ENCODE measurements at places on chromosomes 13 and 19.

GRCh38 chr19:46408664-46409039 lies 4.7 kb downstream of the CCDC8 start:
- no peak for DNase-seq

DNA sequence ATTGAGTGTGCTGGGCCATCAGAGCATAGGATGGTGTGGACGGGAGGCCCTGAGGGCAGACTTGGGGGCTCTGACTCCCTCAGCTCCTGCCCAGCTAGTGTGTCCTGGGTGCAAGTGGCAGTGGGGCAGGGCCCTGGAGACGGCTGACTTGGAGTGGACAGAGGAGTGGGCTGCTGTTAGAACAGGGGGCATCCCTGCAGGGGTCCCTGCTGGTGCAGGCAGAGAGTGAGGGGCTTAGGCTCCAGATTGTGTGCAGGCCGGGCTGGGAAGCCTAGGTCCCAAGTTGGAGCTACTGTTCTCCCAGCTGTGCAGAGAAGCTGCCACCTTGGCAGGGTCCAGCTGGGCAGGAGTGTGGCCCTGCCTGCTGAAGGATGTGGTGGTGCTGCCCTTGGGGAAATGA lies 8.6 kb downstream of the KCTD15 start:
- no peak for DNase-seq

GRCh38 chr13:48532256-48532505 lies 699 bp downstream of the RCBTB2 start:
- DNase-seq = no peak

- no peak for DNase-seq
Observed at GRCh38 chr19:48461651-48461981, 6.2 kb downstream of the KCNJ14 start.
